CD4-positive, alpha-beta memory T cell (primary cell): ENCODE measurements at places on chromosomes 7 and 10. TPM values are rescaled to one million over a fixed set of nuclear protein-coding genes. Genes with fewer than 3 reads are reported as not detected.

- no peak for DNase-seq
These were observed 2.7 kb downstream of the PRSS37 start for GRCh38 chr7:141838581-141838980.

GRCh38 chr7:46603780-46604179, 682.7 kb upstream of the IGFBP3 start:
- DNase-seq = no peak

- no peak for DNase-seq
These were observed 100.7 kb upstream of the PRKCQ start for GRCh38 chr10:6680735-6681134.

- no peak for DNase-seq
These were observed 87.9 kb downstream of the ACTR3B start for GRCh38 chr7:152847386-152847908.

DNA sequence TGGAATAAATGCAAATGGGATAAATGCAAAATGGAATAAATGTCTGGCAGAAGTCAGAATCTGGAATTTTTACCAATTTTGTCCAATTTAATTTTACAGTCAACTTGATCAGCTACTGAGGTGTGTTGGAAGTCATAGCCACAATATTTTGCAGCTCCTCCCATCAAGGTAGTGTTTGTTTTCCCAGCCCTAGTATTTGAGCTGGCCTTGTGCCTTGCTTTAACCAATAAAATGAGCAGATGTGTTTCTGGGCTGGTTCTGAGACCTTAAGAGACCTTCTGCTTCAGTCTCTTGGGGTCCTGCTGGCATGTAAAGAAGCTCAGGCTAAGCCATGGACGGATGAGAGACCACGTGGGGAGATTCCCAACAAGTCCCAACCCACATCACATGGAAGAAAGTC, 42.7 kb upstream of the RSBN1L start:
- no peak for DNase-seq

- no peak for DNase-seq
These were observed 117.8 kb downstream of the DYNC2I1 start for GRCh38 chr7:158973941-158974785.

GRCh38 chr7:142434666-142435167, 176.9 kb upstream of the PRSS58 start:
- no peak for DNase-seq

- no peak for DNase-seq
These were observed 53.8 kb downstream of the TFAM start for GRCh38 chr10:58438986-58439385.

- DNase-seq = no peak
These were observed 54.4 kb downstream of the GPR26 start for GRCh38 chr10:123720536-123720935.

- DNase-seq = no peak
These were observed 5.0 kb downstream of the CYP17A1 start for GRCh38 chr10:102832248-102832647.

- DNase-seq = no peak
These were observed 34.9 kb upstream of the TMEM248 start for GRCh38 chr7:66886152-66886551.

- DNase-seq = no peak
These were observed 107.0 kb upstream of the CELF2 start for GRCh38 chr10:10910634-10911033.

- DNase-seq = no peak
These were observed 720 bp upstream of the RFC2 start for GRCh38 chr7:74254858-74255379.

GRCh38 chr10:89566992-89567391, 31.6 kb upstream of the SLC16A12 start:
- DNase-seq = no peak

DNA sequence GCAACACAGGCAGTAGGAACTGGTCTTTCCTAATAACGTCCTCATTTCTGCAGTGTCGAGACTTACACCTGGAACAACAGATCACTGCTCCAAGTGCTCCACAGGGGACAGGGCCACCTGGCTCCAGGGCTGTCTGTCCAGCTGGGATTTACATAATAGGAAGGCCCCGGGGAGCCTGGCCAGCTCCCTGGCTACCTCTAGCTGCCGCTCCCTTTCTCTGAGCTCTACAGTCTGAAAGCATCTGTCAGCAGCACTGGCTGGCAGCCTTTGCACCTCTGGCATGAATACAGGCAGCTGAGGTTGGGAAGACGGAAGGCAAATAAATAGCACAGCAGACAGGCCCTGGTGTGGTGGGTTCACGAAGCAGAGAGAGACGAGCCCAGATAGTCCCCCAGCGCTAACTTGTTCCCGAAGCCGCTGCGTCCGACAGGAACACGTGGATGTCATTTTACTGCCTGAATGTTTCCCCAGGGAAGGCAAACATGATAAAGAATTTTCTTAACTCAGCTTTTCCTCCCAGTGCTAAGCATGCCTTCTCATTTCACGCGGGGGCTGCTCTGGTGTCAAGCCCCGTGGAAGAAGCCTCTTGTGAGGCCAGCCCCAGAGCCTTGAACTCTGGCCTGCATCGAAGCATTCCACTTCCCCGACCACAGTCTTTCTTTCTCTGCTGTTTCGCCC, 105.4 kb downstream of the ITIH5 start:
- no peak for DNase-seq

DNA sequence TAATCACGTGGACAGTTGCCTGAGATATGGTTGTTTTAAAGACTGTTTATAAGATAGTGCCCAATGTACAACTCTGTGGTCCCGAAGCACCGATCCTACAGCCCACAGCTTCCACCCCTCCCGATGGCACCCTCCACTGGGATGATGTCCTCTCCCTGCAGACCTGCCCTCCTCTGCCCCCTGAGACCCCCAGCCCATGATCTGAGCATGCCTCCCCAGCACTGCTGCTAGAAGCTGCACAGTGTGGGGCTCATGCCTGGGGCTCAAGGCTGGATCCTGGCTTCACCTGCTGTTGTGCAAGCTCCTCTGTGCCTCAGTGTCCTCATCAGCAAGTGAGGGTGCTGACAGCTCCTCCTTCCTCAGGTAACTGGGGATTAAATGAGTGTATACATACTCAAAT, 254.7 kb upstream of the MKI67 start:
- DNase-seq = no peak

DNA sequence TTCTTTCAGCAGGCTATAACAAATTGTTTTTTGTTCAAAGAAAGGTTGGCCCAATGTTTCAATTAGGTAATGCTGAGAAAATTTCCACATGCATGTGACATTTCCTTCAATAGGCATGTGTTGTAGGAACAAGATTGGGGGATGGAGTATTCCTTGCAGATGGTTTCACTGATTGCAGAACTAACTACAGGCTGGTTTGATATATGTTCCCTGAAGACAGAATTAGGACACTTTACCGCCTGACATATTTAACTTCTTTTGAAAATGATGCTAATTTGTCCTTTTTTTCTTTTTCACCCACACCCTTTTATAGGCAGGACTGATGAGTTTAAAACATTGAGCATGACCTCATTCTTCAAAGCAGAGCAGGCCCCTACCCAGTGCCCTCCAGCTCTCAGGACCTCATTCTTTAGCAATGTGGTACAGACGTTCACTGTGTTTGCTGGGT, 163.3 kb downstream of the CPED1 start:
- DNase-seq = no peak

DNA sequence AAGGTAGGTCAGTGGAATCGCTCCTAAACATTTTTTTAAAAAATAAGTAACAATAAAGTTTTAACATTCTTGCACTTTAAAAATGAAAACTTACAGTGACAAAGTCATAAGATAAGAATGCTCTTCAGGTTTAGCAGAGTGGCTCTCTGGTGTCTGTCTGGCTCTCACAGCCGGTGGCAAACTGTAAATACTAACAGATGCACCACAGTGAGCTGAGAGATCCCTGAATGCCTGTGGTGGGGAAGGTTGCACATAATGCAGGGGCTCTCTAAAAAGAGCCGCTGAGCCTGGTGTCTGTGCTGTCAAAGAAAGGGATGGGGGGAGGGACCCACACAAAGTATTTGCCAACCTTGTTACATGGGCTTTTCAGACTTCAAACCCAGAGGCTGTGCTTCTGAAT, 498.3 kb downstream of the CCSER2 start:
- no peak for DNase-seq

The ABCC2 gene
- total RNA-seq = 6.7 TPM

The MALRD1 gene
- not detected for total RNA-seq

The GIMAP1 gene
- 97.6 TPM for total RNA-seq

The TRIM74 gene
- 5.2 TPM for total RNA-seq

The ODAD2 gene
- 0.32 TPM for total RNA-seq

The ZPBP gene
- total RNA-seq = not detected

The TUBB8 gene
- total RNA-seq = not detected

The TLL2 gene
- total RNA-seq = 0.17 TPM

The CALHM1 gene
- not detected for total RNA-seq

The HTRA1 gene
- 0.17 TPM for total RNA-seq

The C7orf33 gene
- not detected for total RNA-seq
